Gastrocnemius medialis (tissue), 4 donors: ENCODE measurements at places on chromosomes 16 and 17. TPM values are rescaled to one million over a fixed set of nuclear protein-coding genes. Genes with fewer than 3 reads are reported as not detected.

DNA sequence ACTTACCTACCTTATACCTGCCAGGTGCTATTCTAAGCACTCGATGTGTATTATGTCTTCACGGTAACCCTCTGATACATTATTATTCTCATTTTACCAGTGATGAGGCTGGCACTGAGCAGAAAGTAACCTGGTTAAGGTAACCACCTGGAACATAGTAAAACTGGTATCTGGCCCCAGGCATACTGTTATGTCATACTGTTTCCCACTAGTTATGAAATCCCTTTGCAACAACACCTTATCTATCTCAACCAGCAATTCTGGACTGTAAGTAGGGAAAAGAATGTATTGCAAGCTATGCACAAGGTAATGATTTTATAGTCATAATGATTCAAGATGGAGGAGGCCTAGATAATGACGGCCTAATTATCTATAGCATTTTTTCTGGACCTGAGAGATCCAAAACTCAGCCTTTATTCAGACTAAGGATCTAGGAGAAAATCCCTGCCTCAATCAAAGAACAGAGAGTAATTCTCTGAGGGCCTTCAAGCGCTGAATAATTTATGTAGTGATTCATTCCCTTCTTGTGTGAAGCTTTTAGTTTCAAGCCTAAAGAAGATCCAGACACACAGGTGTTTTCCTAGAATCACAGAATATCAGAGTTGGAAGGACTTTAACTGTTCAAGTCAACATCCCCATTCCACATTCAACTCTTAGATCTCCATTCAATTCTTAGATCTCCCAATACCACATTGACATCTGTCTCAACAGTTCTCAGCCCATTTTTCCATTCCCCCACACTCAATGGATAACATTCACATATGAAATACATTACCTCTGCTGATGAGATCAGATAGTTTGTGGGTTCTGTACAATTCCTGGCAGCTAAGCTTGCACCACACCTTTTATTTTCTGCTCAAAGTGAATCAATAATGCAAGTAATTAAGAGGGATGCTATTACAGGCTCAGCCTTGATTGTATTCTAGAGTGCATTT, 14.9 kb upstream of the MMD start:
- no peak for DNase-seq

DNA sequence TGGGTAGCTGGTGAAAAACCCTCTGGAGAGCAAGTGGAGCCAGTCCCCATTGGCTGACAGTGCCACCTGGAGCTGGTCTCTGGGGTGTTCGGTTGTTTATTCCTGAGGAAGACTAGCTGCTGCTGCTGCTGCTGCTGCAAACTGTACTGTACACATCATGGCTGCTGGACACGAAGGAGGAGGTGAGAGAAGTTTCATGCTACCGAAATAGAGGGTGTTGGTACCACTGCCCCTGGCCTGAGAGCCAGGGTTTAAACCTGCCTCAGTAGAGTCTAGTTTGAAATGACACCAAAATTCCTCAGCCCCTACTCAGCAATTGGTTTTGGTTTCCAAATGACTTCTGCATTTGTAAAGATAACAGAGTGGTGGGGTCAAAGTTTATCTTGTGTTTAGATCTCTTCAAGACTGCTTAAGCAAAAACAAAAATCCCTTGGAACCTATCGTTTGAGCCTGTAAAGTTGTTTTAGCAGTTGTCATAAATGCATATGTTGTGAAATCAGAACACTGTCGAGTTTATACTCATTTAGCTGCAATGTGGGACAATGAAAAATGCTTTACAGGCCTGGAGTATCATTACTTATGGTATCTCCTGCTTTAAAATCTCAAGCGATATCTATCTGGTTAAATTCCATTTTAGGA, 40.8 kb downstream of the CYB5B start:
- no peak for DNase-seq

DNA sequence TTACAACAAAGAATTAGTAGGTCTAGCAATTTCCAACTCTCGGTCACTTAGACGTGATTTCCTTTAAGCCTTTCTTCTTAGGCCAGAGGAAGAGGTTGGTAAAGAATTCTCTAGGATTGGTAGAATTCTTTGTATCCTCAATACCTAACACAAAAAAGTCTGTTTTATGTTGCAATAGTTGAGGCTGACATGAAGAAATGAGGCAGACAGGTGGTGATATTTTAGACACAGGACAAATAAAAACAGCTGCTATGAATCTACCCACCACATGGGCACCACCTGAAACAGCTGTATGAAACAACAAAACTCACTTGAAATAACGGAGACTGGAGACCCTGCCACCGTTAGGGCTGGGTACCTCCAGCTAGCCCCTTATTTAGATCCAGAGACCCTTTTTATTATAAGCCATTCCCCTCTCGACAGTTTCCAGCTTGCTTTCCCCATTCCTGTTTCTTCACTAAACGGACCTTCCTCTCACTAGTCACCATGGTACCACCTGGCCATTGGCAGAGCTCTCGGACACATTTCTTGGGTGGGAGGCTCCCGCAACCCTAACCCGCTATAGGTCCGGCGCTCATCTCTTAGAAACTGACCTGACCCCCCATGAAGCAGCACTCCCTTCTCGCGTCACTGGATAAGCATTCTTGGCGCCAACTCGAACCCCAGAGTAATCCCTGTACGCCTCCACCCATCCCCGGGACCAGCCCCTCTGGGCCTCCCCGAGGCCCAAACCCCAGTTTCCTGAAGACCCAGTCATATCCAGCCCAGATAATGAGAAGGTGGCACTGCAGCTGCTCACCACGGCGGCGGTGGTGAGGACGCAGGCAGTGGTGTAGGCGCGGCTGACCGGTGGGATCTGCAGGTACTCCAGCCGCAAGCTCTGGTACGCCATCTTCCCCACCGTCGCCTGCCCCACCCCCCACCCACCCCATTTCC, at the start of gene DERL2:
Gene DERL2 (minus strand): TSS at position 909 of the 936 bp plus-strand sequence. CDS start 17 bp downstream, at position 892.
- DNase-seq, result no peak

Gene TNS4
- total RNA-seq, result not detected

Gene RHBDL3
- not detected for total RNA-seq

Gene DHRS7C
- 39.9 TPM for total RNA-seq

- DNase-seq, result no peak
These were observed 852.2 kb upstream of the GOT2 start for GRCh38 chr16:59586331-59586730.

GRCh38 chr16:67190448-67191399, 788 bp upstream of the EXOC3L1 start:
- no peak for DNase-seq

Gene CES5A
- total RNA-seq, result not detected

DNA sequence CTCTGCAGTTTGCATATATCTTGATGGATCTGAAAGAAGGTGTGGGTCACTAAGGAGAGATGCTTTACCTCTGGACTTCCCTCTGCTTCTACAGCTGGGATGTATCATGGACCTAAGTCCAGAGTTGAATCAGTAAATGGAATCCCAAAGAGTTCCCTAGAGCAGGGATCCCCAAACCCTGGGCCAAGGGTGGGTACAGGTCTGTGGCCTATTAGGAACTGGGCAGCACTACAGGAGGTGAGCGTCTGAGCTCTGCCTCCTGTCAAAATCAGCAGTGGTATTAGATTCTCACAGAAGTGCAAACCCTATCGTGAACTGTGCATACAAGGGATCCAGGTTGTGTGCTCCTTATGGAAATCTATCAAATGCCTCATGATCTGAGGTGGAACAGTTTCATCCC, 39.3 kb downstream of the NKD1 start:
- DNase-seq, result no peak

Gene CCL16
- not detected for total RNA-seq

Gene OTOP3
- not detected for total RNA-seq

- DNase-seq, result no peak
These were observed 23.4 kb upstream of the AXIN2 start for GRCh38 chr17:65584604-65585521.

GRCh38 chr16:4086153-4086552, 30.1 kb downstream of the ADCY9 start:
- peak; percentile 77 for DNase-seq

DNA sequence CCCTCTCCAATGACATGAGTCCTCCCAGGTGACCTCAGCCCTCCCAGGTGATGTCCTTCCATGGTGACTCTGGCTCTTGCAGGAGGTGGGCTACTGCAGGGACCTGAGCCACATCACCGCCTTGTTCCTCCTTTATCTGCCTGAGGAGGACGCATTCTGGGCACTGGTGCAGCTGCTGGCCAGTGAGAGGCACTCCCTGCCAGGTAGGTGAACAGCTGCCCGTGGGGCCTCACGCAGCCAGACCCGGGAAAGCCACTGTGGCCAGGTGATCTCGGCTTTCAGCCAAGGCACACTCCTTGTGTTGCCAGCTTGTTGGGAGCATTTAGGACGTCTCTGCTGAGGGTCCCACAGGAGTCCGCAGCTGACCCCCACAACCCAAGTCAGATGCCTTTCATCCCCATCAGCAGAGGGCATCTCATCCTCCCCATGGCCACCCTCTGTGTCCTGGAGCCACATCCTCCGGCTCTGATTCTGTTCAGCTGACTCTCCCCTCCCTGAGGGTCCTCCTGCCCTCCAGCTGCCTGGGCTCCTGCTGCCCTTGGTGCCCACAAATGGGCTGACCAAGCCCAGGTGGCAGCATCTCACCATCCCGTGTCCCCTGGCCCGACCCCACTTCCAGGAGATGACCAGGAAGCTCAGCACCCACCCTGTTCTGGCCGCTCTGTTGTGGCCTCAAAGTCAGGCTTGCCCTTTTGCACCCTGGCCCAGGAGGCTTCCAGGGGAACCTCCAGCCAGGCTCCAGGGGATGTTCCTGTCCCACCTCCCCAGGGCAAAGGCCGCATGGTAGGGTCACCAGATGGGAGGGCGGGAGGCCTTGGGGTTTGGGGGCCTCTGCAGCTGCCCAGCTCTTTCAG, 20.1 kb downstream of the USP6 start:
- no peak for DNase-seq

DNA sequence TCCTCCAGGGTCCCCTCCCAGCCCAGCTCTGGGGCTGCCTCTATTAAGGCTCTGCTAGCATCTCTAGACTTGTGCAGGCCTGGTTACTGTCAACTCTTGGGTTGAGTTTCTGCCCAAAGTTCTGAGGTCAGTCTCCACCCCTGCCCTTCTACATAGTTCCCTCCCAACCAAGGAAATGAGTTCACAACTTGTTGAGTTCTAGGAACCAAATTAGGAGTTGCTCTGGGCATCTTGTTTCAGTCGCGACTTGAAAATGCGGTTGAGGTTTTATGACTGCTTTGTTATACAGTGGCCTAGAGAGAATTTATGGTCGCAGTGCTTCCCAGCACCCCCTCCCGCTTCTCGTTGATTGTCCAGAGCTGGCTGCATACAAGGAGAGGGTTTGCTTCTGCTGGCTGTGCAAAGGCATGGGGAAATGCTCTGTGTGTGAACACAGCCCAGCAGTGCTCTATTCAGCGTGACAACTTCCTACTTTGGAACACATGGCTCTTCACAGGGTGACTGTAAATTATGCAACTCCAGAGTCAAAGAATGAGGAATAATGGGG, 20.2 kb downstream of the GNAO1 start:
- DNase-seq, result no peak

DNA sequence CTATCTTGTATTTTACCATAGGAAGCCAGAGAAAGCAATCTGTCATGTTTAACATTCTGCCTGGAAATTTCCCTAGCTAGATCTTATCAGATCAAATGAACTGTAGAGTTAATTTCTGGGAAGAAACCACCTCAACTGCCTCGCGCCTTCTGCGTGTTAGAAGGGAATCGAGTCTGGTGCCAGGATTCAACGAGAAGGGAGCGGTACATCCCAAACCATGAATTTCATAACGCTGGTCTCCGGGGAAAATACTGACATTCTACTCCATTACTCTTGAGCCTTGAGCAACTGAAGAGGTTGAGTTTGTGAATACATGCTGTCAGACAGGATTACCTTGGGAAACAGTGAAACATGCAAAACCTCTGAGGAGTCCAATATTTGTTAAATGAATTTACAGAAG, 35.2 kb downstream of the MPHOSPH6 start:
- no peak for DNase-seq

DNA sequence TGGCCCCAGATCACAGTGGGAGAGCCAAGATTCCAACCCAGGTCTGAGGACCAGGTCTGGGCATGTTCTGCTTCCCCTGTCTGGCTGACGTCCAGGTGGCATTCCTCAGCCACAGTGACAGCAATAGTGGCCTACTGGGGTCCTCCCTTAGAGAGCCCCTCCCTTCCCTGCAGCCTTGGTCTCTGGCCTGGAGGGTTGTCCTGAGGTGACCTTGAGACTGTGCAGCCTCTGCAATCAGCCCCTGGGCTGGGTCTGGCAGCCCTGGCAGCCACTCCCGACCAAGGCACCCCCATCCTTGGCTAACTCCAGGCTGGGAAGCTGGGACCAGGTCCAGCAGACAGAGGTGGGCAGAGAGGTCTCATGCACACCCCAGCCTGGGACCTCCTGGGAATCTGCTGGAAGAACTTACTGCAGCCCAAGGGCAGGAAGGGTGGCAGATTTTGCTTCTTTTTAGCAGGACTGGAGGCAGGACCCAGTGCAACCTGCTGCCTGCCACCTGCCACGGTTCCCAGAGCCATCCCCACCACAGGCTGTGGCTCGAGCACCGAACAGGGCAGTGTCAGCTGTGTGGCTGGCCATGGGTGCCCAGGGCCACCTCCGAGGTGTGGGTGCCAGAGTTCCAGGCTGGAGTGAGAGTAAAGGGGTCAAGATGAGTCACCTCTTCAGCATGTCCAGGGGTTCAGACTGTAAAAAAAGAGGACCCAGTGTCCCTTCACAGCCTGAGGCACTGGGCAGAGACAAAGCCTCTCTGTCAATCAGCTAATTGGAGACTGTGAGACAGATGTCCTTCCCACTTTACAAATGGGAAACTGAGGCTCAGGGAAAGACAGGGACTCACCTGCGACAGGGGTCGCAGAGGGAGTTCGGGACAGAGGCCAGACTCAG, 12.6 kb downstream of the GRB7 start:
- no peak for DNase-seq

DNA sequence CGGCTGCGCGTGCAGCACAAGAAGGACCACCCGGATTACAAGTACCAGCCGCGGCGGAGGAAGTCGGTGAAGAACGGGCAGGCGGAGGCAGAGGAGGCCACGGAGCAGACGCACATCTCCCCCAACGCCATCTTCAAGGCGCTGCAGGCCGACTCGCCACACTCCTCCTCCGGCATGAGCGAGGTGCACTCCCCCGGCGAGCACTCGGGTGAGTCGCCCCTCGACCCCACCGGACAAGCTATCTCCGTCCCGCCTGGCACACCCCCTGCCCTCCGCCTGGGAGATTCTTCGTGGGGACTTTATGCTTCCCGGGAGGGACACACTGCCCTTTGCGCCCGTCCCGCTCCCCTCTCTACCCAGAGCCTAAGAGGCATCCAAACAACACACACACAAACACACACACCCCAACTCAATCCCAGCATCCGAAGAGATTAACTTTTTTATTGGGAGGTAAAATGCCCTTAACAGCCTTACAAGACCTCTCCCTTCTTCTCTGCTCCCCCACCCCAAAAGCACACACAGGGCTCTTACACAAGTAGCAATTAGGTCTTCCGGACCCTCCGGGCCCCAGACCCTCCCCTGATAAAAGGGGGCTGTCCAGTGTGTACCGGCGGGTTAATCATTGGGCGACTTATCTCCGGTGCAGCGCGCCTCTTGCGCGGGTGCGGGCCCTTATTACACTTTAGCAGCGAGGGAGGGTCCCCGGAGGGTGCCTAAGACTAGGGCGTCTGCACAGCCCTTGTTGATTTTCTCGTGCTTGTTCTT, 2.1 kb downstream of the SOX9 start:
- no peak for DNase-seq

Gene CPHXL2
- total RNA-seq, result not detected
